ENCODE measurements at places on chromosomes 16 and 17. TPM values are rescaled to one million over a fixed set of nuclear protein-coding genes. Genes with fewer than 3 reads are reported as not detected.

Gene HBQ1
- total RNA-seq = 2.2 TPM

Gene PYCARD
- 5.9 TPM for total RNA-seq

GRCh38 chr16:66309-67182 lies 5.9 kb downstream of the RHBDF1 start:
- no peak overlapping the region for H3K27ac ChIP-seq
- H3K4me1 ChIP-seq = no peaks in the 10 kb centered on the region
- DNase-seq = no peak
- no peaks in the 10 kb centered on the region for H3K36me3 ChIP-seq

DNA sequence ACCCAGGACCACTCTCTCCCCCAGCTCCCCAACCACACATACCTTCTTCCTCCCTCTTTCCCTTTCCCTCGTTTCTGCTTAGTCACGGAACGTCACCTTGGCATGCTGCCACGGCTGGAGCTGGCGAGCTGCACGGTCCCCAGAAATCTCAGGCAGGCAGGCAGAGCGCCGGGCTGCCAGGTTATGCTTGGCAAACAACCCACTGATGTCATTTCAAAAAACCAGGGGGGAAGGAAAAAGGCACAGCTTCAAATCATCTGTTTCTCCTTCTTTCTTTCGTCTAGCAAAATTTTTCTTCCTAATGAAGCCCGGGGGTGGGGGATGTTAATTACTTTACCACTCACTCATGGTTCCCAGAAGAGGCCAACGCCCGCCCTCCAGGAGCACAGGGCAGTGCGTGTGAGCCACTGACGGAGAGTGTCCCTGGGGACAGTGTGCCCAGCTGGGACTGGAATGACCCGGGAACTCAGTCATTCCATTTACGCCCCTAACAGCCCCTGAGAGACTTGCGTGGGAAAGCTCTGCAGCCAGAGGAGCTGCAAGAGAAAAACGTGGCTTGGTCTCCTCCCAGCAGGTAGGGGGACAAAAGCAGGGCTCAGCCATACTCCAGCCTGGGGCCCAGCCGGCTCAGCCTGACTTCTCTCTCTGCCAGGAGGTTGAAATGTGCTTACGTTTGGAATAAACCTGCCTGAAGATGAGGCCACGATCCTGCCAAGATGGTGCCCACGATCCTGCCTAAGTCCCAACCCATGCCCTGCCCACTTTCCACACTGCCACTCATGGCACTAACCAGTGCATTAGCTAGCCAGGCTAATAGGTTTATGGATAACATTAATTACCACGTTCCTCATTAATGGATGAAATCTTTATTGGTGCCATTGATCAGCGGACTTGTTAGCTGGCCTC lies 198.9 kb downstream of the ZFHX3 start:
- peaks cover 3% of the 10 kb centered on the region for H3K4me1 ChIP-seq
- DNase-seq = no peak
- no peak overlapping the region for H3K27ac ChIP-seq
- H3K27me3 ChIP-seq = peaks cover 4% of the 10 kb centered on the region
- H3K36me3 ChIP-seq = no peaks in the 10 kb centered on the region

DNA sequence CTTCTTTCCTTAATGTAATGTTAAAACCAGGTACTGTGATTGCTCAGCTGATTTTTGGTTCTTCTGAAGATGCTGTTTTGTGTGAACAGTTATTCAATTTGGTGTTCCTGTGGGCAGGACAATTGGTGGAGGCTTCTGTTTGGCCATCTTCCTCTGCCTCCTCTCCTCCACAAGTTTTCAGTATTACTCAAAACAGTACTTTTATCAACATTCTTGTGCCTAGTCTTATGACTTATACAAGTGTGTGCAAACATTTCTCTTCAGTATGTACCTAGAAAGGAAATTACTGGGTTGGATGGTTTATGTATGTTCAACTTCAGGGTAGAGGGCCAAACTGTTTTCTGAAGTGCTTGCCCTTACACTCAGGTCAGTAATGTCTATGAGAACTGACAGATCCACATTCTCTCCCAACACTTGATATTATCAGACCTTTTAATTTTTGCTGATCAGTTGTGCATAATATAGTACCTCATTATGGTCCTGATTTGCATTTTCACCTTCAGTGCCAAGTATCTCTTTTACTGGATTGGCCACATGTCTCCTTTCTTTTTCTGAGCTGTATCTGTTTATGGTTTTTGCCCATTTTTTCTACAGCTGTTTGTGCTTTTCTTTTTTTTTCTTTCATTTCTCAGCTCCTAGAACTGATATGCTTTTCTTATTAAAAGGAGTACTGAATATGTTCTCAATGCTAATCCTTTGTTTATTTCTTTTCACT lies 50.9 kb downstream of the ERCC4 start:
- no peak for DNase-seq
- H3K4me3 ChIP-seq = no peak overlapping the region
- H3K36me3 ChIP-seq = no peaks in the 10 kb centered on the region
- peaks cover 23% of the 10 kb centered on the region for H3K27me3 ChIP-seq
- H3K27ac ChIP-seq = no peak overlapping the region
- no peaks in the 10 kb centered on the region for H3K4me1 ChIP-seq

DNA sequence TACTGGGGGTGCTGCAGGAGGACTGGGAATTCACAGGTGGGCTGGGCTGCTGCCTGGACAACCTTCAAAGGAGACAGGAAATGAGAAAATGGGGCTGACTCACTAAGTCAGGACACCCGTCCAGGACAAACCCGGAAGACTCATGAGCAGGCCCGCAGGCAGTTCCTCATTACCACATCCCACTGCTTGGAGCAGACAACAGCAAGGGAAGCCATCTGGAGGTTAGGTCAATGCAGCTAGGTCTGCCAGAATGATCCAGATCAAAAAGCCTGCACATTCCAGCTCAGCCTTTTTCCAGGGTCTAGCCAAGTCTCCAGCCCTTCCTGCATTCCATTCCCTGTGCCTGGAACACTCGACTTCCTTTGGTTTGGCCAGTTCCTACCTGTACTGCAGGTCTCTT lies 536.5 kb upstream of the CDH11 start:
- no peak overlapping the region for H3K27ac ChIP-seq
- H3K4me3 ChIP-seq = no peak overlapping the region
- no peak for DNase-seq
- no peaks in the 10 kb centered on the region for H3K36me3 ChIP-seq
- H3K27me3 ChIP-seq = no peaks in the 10 kb centered on the region

DNA sequence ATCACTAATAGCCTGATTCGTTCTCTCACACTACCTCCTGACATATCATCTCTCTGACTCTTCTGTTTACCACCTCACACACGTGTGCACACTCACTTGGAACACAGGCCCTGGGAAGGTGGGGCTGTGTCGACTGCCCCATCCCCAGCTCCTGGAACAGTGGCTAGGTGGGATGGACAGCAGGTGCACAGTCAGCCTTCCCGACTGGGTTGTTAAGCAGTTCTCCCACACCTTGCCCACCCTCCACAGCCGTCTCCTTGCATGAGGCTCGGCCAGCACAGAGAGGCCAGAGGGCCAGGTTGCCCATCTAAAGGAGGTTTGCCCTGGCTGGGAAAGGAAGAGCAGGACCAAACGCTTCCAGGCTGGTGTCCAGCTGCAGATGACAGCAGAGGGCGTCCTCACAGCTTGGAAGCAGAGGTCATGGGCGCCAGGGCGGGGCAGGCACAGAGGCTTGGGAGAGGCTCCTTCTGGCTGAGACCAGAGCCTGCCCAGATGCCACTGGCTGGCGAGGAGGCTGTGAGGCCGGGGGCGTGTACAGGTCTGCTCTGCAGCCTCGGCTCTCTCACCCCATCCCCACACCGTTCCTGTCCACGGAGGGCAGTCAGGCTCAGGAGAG lies 92.8 kb downstream of the AMFR start:
- peak; percentile 37 for DNase-seq
- no peaks in the 10 kb centered on the region for H3K27me3 ChIP-seq
- H3K4me1 ChIP-seq = no peaks in the 10 kb centered on the region

DNA sequence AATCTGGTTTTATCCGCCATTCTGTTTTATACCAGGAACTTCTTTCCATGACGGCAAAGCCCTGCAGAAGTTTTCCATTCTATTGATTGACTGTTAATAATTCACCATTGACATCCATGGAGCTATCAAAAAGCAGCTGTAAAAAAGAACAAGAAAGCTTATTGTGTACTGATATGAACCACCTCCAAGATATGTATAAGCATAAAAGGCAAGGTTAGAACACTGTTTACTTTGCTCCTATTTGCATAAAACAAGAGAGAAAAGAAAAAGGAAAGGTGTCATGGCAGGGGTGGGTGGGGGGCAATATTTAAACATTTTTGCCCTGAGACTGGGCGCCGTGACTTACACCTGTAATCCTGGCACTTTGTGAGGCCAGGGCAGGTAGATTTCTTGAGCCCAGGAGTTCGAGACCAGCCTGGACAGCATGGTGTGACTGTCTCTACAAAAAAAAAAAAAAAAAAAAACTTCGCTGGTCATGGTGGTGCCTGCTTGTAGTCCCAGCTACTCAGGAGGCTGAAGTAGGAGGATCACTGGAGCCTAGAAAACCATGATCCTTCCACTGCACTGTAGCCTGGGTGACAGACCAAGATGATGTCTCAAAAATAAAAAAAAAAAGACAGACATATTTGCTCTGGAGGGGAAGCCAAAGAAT lies 52.5 kb downstream of the TMEM114 start:
- H3K36me3 ChIP-seq = no peaks in the 10 kb centered on the region
- H3K4me1 ChIP-seq = no peaks in the 10 kb centered on the region
- no peak for DNase-seq
- H3K4me3 ChIP-seq = no peak overlapping the region
- peaks cover 7% of the 10 kb centered on the region for H3K27me3 ChIP-seq
- H3K27ac ChIP-seq = no peak overlapping the region

DNA sequence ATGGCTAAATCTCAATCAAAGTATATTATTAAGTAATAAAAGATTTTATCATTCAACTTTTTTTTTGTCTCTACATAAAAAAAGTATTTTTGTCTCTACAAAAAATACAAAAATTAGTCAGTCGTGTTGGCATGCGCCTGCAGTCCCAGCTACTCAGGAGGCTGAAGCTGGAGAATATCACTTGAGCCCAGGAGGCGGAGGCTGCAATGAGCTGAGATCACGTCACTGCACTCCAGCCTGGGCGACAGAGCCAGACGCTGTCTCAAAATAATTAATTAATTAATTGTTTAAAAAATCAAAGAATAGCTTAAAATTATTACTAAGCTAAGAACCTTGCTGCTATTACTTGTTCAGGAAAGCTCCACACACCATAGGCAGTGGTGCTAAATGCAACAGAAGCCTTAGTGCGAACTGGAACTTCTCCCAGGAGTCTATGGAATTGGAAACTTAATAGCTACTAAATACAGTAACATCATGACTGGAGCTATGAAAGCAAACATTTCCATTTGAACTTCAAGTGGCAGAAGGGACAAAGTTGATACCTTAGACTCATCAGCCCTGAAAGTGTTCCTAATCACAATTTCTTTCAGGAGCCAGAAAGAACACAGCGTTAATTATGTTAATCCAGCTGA lies 22.6 kb downstream of the ADCY9 start:
- H3K36me3 ChIP-seq = no peaks in the 10 kb centered on the region
- H3K27ac ChIP-seq = no peak overlapping the region
- peaks cover 6% of the 10 kb centered on the region for H3K4me1 ChIP-seq
- no peak overlapping the region for H3K4me3 ChIP-seq
- H3K27me3 ChIP-seq = peaks cover 4% of the 10 kb centered on the region

Gene GSDMA
- 1.6 TPM for total RNA-seq

Gene HEATR9
- 0.70 TPM for total RNA-seq

DNA sequence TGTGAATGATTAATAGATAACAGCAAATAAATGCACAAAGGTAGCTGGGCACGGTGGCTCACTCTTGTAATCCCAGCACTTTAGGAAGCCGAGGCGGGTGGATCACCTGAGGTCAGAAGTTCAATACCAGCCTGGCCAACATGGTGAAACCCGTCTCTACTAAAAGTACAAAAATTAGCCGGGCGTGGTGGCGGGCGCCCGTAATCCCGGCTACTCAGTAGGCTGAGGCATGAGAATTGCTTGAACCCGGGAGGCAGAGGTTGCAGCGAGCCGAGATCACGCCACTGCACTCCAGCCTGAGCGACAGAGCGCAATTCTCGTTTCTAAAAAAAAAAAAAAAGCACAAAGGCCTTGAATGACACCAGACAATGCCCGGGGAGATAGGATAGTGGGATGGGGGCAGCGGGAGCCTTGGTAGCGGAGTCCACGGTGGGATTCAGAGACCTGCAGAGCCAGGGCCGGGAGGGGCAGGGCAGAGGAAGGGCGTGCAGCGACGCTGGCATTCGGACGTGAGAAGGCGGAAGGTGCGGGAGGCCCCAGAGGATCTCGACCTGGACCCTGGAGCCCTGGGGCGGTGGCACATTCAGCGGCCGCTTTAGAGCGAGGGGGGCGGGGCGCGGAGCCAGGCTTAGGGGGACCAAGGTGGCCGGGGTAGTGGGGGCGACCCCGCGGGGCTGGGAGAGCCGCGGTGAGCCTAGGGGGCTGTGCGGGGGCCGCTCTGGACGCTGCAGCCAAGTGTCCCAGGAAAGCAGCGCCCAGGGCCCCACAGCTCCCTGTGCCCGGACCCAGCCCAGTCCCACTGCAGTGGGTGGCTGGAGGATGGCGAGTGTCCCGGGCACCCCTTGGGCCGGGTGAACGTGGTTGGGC lies 999 bp upstream of the FLYWCH2 start:
- H3K4me1 ChIP-seq = peaks cover 13% of the 10 kb centered on the region
- peak; percentile 50 for DNase-seq
- H3K27ac ChIP-seq = peak overlapping the region; percentile 91
- no peaks in the 10 kb centered on the region for H3K36me3 ChIP-seq
- peak overlapping the region; percentile 89 for H3K4me3 ChIP-seq
- H3K27me3 ChIP-seq = no peaks in the 10 kb centered on the region

Gene C16orf96
- total RNA-seq = 0.32 TPM

- DNase-seq = no peak
- no peak overlapping the region for H3K4me3 ChIP-seq
- H3K27me3 ChIP-seq = no peaks in the 10 kb centered on the region
- H3K36me3 ChIP-seq = peaks cover 42% of the 10 kb centered on the region
- H3K27ac ChIP-seq = no peak overlapping the region
Measured at GRCh38 chr16:22264786-22265185, 32.4 kb upstream of the POLR3E start.

GRCh38 chr17:39576187-39576586 lies 31.5 kb downstream of the NEUROD2 start:
- peaks cover 8% of the 10 kb centered on the region for H3K36me3 ChIP-seq
- peak; percentile 14 for DNase-seq
- no peak overlapping the region for H3K4me3 ChIP-seq
- peaks cover 7% of the 10 kb centered on the region for H3K27me3 ChIP-seq
- no peak overlapping the region for H3K27ac ChIP-seq

Gene TLCD1
- total RNA-seq = 8.7 TPM

Gene EMP2
- total RNA-seq = not detected
